ENCODE measurements at places on chromosomes 2 and 18. TPM values are rescaled to one million over a fixed set of nuclear protein-coding genes. Genes with fewer than 3 reads are reported as not detected.

LRRTM4 gene
- not detected for polyA plus RNA-seq

C2orf74 gene
- polyA plus RNA-seq = 7.2 TPM

LIPG gene
- polyA plus RNA-seq = 1.4 TPM

ACOXL gene
- not detected for polyA plus RNA-seq

FLACC1 gene
- 0.27 TPM for polyA plus RNA-seq

L3MBTL4 gene
- 1.8 TPM for polyA plus RNA-seq

DCC gene
- polyA plus RNA-seq = not detected

CEP192 gene
- 6.6 TPM for polyA plus RNA-seq

CFAP221 gene
- polyA plus RNA-seq = not detected

WIPF1 gene
- polyA plus RNA-seq = 3.9 TPM

ANKRD53 gene
- polyA plus RNA-seq = 1.0 TPM

PROM2 gene
- 82.4 TPM for polyA plus RNA-seq

PHOSPHO2 gene
- polyA plus RNA-seq = 1.2 TPM

MTCL1 gene
- polyA plus RNA-seq = 4.4 TPM

CXCR1 gene
- polyA plus RNA-seq = 0.11 TPM

SAG gene
- not detected for polyA plus RNA-seq

RHOB gene
- 33.4 TPM for polyA plus RNA-seq

MBD1 gene
- polyA plus RNA-seq = 32.5 TPM

DAW1 gene
- polyA plus RNA-seq = not detected

ACTG2 gene
- polyA plus RNA-seq = 343 TPM

C2orf80 gene
- polyA plus RNA-seq = not detected

MAP3K19 gene
- polyA plus RNA-seq = not detected

CFAP65 gene
- 0.01 TPM for polyA plus RNA-seq

EFR3B gene
- 0.12 TPM for polyA plus RNA-seq

All from esophagus (tissue), 2 donors.